ENCODE measurements at places on chromosomes 16 and 17.

DNA sequence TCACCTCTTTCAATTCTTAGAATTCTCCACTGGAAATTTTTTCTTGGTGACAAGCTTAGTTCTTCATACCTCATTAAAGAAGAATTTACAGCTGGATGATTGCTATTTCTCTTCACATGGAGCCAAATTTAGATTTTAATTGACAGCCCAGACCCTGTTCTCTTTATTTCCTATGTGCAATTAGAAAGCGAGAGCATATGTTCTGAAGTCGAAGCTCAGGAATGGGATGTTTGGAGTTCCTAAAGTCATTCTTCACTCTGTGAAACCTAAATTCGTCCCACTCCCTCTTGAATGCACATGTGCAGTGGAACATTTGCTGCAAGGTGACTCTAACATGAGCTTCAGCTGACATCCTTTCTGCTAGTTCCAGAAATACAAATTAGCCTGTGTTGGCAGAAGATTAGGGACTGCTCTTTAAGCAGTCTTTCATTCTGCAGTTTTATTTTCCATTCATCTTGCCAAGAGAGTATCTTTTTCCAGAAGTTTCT lies 129.3 kb upstream of the KCNJ16 start:
- no peak for DNase-seq

GRCh38 chr16:51473091-51473490 lies 322.0 kb upstream of the SALL1 start:
- DNase-seq: no peak

DNA sequence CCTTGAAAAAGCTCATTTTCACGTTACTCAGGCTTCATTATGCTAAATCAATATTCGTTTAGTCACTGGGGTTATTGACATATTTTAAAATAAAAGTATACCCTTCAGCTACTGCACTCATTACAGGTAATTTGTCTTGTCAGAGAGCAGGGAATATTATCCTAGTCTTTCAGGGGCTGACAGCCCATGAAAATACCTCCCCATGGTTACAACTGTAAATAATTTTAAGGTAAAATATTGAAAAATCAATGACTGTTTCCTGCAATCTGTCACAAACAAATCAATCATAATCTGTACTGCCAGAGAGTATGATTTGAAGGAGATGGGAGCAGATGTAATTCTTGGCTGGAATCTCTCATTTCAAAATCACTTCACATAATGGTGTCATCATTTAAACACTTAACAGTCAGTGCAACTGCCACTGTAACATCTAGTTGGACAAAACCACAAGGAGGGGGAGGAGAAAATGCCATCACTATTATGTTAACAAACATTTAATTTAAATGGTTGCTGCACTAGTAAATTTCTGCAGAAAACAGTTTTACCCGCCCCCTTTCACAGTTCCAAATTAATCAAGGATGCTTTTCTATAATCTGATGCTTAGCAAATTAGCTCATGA lies 9.3 kb upstream of the IRX5 start:
- DNase-seq: no peak

DNA sequence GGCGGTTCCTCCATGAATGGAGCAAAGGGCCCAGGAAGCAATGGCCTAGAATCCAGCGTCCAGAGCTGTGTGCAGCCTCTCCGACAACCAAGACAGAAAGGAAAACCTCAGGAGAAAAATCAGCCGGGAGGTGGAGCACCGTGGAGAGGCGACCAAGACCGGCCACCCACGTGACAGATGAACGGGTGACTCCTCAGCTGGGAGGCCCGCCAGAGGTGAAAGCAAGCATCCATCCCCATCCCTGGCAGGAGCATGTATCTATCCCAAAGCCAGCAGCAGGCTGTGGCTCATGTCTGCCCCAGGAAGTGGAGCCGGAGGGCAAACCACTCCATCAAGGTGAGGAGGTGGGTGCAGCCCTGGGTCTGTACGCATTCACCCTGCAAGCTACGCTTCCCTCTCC lies 52.1 kb downstream of the FOXL1 start:
- DNase-seq: no peak

GRCh38 chr16:27499659-27500055 lies 50.1 kb downstream of the GTF3C1 start:
- no peak for DNase-seq

DNA sequence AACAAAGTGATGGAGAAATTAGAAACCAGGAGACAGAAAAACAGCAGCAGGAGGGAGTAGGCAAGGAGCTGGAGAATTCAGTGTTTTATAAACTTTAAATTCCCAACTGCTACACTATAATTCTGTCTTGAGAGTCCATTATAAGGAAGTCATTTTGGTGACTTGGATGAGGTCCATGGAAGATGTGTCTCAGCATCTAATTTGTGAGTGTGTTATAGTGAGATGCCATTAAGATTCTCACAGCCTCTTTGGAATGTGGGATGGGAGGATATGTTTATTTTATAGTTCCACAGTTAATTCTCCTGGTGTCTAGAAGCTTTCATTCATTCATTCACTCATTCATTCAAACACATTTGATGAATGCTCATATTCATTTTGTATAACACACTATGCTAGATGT lies 206.0 kb upstream of the MYOCD start:
- DNase-seq: no peak

DNA sequence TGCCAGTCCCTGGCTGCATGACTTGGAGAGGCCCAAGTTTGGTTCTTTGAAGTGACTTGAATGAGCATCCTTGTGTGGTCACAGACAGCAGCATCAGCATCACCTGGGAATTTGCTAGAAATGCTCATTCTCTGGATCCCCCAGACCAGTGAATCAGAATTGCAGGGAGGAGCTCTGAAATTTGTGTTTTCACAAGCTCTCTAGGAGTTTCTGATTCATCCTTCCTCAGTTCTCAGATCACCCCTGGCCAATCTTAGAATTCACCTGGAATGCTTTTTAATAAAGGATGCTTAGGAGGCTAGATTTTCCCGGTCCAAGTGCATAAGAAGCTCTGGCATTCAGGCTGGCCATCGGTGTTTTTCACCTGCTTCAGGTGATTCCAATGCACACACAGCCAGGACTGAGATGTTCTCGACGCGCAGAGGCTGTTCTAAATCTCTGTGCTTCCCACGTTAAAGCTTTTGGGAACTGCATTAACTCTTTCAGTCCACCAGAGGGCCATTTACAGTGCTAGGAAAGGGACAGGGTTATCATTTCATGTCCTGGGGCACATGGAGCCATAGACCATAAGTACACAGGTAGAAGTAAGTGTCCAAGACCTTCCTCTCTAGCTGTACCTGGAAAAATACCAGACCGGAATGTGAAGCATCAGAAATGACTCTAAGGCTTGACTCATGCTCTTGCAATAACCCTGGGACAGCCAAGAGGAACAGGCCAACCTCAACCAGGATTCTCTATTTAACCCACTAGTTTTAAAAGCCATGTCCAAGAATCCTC lies 85.7 kb upstream of the XYLT1 start:
- no peak for DNase-seq

GRCh38 chr16:58197314-58198012 lies 443 bp downstream of the CSNK2A2 start:
- no peak for DNase-seq

DNA sequence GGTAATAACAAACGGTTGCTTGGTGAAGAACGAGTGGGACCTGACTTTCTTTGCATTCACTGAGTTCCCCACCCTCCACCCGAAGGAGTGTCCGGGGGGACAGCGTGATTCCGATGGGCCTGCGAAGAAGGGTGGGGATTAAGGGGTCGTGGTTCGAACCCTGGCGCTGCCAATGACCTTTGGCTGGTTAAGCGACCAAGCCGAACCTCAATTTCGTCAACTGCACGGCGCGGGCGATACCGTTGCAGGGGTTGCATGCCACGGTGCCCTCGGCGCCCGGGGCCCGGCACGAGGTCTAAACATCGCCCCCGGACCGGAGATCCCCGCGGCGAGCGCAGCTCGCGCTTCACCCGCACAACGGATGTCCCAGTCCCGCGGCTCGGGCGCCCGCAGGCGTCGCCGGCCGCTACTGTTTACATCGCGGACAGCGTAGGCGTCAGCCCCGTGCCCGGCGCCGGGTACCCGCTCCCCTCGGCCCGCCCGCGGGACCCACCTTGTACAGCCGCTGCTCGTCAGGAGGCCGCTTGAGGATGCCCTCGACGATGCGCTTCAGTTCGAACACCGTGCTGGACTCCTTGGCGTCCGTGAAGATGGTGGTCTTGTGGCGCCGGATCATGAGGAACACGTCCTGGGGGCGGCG lies 460 bp downstream of the ELOB start:
- no peak for DNase-seq

DNA sequence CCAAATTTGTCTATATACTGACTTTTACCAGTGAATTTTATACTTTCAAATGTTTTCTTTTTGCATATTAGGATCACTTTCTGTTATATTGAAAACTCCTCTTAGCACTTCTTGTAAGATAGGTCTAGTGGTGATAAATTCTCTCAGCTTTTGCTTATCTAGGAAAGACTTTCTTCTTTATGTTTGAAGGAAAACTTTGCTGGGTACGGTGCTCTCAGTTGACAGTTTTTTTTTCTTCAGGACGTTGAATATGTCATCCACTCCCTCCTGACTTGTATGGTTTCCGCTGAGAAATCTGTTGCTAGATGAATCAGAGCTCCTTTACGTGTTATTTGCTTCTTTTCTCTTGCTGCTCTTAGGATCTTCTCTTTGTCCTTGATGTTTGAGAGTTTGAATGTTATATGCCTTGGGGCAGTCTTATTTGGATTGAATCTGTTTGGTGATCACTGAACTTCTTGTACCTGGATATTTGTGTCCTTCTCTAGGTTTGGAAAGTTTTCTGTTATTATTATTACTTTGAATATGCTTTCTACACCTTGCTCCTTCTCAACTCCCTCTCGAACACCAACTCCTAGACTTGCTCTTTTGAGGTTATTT lies 44.0 kb upstream of the NACA2 start:
- DNase-seq: no peak

GRCh38 chr16:30644334-30644830 lies 6.4 kb upstream of the PRR14 start:
- DNase-seq: no peak

DNA sequence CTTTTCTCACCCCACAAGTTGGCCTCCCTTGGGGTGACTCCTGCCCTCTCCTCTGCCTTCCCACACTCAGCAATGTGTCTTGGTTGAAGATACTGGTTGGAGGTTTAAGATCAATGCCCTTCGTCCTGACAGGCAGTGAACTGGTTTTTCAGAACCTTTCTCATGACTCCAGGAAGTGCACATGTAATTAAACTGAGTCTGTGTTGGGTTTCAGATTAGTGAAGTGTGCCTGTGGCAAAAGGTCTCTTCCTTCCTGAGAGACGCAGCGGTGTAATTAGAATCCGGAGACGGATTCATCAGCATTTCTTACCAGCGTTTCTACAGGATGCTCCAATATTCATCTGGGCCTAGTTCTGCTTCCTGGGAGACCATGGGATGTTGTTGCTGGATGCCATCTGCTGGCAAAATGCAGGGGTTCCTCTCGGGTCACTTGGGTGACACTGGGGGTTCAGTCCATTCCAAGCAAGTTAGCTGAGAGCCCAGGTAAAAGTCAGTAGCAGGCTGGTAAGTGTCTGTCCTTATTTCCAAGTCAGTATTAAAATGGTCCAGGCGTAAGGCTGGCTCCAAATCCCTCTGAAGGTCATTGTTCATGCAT lies 233.3 kb downstream of the XYLT1 start:
- no peak for DNase-seq

DNA sequence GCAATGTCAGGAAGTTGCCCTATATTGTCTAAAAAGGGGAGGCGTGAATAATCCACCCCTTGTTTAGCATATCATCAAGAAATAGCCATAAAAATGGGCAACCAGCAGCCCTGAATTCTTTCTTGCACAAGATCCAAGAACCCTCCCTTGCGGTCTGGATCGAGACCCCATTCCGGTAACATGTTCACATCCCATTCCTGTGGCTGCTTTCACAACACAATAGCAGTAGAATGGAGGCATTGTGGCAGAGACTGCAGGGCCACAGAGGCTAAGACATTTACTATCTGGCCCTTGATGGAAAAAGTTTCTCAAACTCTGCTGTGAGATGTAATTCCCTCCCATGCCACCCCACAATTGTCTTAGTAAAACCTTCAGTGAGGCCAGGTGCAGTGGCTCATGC lies 73.2 kb downstream of the RMI2 start:
- no peak for DNase-seq

GRCh38 chr16:55000595-55000994 lies 69.9 kb downstream of the IRX5 start:
- no peak for DNase-seq

- no peak for DNase-seq
These were observed 46.5 kb downstream of the HNF1B start for GRCh38 chr17:37698132-37698910.

DNA sequence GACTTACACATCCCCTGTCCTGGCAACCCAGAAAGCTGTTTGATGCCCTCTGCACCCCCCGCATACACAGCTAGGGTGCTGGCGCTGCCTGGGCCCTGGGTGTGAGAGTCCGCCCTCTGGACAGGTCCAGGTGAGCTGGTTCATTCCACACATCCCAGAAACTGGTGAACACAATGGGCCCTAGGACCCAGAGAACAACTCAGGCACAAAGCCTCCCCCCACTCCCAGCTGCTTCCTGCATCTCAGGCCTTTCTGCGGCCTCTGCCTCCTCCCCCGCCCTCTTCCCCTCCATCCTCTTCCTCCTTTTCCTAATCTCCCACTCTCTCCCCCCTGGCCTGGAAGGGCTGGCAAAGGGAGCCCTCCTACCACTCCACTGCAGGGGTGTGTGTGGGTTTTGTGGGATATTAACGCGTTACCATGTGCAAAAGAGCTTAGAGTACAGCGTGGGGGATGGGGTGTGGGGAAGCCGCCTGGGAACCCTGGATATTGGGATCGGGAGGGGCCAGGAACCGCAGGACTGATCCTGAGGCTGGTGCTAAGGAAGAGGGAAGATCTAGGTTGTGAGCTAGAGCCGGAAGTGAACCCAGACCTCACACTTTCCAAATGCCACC lies 1.6 kb upstream of the PPP1R9B start:
- no peak for DNase-seq
